ENCODE measurements at places on chromosomes 5 and 9.

GRCh38 chr5:63686938-63687337, 275.3 kb downstream of the HTR1A start:
- DNase-seq: no peak

DNA sequence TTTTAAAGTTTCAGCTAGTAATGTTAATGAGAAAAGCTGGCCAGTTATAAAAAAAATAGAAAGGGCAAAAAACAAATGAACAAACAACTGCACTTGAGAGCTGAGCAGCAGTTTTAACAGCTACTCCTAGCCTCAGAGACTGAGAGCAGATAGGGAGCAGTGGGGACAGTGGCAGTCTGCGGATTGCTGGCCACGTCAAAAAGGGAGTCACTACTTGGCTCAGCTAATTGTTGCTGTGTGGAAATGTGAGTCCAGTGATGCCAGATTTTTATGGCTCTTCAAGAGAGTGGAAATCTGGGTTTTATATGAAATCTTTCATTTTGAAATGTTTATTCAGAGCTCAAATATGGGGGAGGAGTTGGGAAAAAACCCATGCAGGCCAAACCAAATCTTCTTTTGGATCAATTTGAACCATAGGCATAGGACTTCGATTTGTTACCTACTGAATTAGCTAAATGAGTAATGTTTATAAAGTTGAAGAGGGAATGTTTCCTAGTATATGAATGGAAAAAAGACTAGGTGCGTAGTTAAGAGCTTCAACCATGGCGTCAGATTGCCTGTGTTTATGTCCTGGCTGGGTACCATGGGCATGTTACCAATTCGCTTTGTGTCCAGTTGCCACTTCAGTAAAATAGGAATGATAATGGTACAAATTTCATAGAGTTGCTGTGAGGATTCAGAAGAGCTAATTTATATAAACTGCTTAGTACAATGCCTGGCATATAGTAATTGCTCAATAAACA, 102.1 kb downstream of the PAM start:
- DNase-seq: no peak

GRCh38 chr9:115002371-115003120, 72.2 kb upstream of the TNFSF8 start:
- DNase-seq: no peak

- DNase-seq: no peak
Observed at GRCh38 chr5:179312557-179313235, 32.6 kb downstream of the ADAMTS2 start.

- DNase-seq: no peak
Observed at GRCh38 chr5:148163345-148163744, 5.0 kb upstream of the SPINK14 start.

DNA sequence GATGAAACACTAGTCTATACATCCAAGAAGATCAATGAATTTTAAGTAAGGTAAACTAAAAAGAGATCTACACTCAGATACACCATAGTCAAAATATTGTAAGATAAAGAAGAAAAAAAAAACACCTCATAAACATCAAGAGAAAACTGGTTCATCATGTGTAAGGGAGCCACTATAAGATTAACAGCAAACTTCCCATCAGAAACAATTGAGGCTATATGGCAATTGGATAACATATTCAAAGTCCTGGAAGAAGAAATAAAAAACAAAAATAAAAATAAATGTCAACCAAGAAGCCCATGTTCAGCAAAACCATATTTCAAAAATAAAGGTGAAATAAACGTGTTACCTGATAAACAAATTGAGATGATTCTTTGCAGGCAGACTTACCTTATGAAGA, 3.6 kb downstream of the OR13C8 start:
- no peak for DNase-seq

GRCh38 chr9:68497629-68498028, 43.1 kb downstream of the TMEM252 start:
- no peak for DNase-seq

DNA sequence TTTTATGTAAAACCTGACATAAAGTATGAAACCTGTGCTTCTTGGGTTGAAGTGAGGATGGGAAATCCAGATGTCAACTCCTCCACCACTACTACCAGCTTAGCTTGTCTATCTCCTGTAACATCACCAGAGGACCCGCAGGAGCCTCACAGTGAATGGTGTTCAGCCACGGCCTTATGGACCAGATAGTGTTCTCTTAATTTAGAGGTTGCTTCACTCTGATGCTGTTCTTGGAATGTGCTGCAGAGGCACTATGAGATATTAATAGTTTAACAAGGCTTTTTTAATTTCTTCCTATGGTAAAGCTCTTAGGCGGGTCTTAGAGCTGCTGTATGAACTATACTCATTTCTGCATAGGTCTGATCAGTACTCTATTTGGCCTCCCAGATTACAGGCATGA, 27.9 kb downstream of the NFX1 start:
- no peak for DNase-seq

DNA sequence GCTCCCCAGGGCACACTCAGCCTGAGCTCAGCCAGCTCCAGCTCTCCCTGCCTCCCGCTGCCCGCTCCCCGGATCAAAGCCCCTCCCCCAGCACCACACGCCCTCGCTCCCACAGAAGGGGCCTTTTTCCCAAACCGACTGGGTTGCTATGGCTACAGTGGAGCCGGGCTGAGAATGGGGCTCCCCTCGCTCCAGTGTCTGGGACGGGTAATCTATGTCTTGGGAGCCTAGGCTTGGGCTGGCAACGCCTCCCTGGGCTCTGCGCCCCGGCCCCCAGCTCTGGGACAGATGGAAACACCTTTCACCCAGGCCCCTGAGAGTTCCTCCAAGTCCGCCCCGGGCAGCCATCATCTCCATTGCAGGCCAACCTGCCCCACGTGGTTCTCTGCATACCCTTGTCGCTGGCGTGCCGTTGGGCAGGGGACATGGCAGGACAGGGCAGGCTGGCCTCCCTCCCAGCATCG, 29.6 kb downstream of the NOTCH1 start:
- no peak for DNase-seq

- DNase-seq: peak; percentile 21
Observed at GRCh38 chr5:146109379-146109778, 4.0 kb upstream of the PLAC8L1 start.

DNA sequence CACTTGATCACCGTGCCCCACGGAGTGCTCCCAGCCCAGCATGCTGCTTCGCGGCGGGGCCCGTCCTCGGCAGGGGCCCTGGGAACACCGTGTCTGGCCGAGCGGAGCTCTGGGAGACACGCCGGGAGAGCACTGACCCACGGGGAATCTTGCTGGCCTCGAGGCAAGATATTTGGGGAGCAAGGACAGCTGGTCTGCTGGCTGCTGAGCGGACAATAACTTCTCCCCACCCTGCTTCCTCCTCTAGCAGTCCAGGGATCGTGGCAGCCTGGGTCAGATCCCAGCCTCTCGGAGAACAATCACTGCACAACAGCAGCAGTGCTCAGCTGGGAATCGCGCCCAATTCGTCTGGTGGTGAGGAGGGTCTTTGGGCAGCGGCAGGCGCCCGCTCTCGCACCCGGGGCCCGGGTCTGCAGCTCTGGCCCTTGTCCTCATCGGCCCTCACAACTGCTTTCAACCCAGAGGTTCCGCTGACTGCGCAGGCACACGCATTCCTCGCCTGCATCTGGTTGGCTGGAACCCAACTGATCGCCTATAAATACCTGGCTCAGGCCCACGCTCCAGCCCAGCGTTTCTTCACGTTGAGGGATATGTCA, 43.4 kb downstream of the DBH start:
- DNase-seq: no peak

- no peak for DNase-seq
Observed at GRCh38 chr9:101443364-101443771, 7.8 kb upstream of the ALDOB start.

GRCh38 chr5:55860288-55860687, 9.1 kb downstream of the IL31RA start:
- DNase-seq: no peak

- DNase-seq: no peak
Observed at GRCh38 chr5:54361691-54362411, 51.5 kb upstream of the ARL15 start.

GRCh38 chr9:114592356-114592755, 4.8 kb downstream of the ATP6V1G1 start:
- peak; percentile 7 for DNase-seq

DNA sequence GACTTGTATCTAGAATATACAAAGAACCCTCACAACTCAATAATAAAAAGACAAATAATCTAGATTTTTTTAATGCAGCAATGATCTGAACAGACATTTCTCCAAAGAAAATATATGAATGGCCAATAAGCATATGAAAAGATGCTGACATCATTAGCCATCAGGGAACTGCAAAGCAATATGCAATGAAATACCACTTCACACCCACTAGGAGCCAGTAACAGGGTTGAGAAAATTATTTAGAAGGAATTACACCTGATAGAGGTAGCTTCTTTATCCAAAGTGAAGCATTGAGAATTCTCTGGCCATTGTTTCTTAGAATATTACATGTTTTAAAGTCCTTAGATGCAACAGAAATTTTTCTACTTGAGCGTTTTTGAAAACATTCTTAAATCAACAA, 316.9 kb downstream of the KCNN2 start:
- no peak for DNase-seq

DNA sequence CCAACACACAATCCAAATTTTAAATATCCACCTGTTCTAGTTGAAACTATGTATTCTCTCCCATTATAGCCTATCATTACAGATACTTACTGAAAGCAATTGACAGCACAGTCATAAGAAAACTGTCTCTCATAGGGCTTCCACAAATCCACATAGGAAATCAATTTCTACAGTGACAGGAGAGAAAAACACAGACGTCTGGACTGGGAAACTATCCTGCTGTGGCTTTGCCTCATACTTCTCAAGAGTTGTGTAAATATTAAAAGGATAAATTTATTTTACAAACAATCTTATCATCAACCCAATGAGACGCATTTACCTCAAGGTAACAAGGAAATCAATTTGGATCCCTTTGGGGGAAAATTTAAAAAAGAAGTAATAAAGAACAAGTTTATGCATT, 517.5 kb downstream of the EFNA5 start:
- no peak for DNase-seq

DNA sequence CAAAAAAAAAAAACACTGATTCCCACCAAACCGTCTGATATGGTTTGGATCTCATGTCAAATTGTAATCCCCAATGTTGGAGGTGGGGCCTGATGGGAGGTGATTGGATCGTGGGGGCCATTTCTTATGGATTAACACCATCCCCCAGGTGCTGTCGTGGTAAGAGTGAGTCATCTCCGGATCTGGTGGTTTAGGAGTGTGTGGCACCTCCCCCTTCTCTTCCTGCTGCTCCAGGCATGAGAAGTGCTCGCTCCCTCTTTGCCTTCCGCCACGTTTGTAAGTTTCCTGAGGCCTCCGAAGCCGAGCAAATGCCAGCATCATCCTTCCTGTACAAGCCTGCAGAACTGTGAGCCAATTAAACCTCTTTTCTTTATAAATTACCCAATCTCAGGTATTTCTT, 45.2 kb downstream of the HSD17B3 start:
- no peak for DNase-seq

GRCh38 chr9:133580419-133580738, 28.8 kb downstream of the FAM163B start:
- DNase-seq: no peak

DNA sequence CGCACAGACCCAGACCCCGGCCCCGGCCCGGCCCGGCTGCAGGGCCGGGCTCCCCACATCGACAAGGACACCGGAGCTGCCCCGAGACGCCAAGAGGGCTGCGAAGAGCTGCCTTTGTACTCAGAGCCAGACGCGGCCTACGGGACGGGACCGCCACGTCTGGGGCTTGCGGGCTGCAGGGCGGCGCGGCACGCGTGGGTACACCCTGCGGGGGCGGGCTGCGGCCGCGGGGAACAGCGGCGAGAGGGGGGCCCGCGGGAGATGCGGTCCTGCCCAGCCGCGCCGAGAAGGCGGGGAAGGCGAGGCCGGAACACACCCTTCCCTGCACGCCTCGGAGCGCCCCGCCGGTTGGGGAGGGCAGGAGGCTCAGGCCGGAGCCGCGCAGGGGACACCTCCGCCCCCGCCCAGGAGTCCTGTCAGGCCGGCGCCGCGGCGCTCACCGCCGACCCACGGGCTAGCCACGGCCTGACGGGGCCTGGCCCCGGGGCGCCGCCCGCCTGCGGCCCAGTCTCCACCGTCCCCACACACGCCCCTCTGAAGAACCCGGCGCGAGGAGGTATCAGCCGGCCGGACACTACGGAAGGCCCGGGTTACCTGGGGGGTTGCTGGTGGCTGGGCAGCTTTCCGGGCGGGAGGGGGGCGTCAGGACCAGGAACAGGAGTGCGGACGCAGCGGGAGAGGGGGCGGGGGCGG, 478 bp downstream of the RAB14 start:
- peak; percentile 79 for DNase-seq

DNA sequence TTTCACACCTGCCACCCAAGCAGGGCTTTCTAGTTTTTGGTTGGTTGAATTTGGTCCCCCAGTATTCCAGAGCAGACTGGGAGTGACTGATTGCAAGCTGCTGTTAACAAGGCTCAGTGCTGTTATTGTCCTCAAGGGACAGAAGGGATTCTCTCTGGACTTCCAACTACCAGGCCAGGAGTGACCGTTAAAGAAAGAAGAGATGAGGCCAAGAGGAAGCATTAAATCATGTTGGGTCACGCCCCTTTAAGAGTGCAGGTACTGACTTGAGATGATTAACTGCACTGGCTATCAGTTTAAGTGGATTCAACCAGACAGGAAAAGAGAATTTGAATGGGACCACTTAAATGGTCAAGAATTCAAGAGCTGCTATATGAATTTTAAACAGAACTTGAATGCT, 220.8 kb upstream of the PCSK5 start:
- no peak for DNase-seq

GRCh38 chr9:36396985-36397384, 3.1 kb downstream of the RNF38 start:
- no peak for DNase-seq

Data from erythroblast (primary cell).